ENCODE measurements at places on chromosomes 7 and 10. TPM values are rescaled to one million over a fixed set of nuclear protein-coding genes. Genes with fewer than 3 reads are reported as not detected.

- no peaks in the 10 kb centered on the region for H3K4me1 ChIP-seq
- H3K4me3 ChIP-seq, result no peak overlapping the region
- no peak overlapping the region for H3K27ac ChIP-seq
- no peaks in the 10 kb centered on the region for H3K36me3 ChIP-seq
Measured at GRCh38 chr7:111168182-111168581, 77.3 kb downstream of the LRRN3 start.

DNA sequence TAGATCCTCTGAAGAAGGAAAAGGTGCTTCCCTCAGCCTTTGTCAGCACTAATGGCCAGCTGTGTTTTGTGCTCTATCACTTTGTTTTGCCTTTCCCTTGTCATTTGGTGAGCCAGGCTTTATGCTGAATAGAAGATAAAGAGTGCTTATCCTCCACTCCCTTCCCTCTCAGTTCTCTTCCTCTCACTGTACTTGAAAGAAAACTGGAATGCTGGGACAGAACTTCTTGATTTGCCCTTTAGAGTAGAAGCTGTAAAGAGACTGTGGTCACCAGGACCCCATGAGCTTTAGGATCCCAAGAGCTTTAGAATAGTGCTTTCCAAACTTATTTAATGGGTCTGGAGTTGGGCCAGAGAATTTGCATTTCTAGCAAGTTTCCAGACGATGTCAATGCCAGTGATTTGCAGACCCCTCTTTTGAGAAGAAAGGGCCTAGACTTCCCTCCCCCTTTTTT is 81.4 kb downstream of the LRRC4 start:
- no peak overlapping the region for H3K4me3 ChIP-seq
- H3K27me3 ChIP-seq, result no peaks in the 10 kb centered on the region
- no peak overlapping the region for H3K27ac ChIP-seq
- H3K4me1 ChIP-seq, result peaks cover 3% of the 10 kb centered on the region
- DNase-seq, result no peak
- peaks cover 12% of the 10 kb centered on the region for H3K36me3 ChIP-seq

DNA sequence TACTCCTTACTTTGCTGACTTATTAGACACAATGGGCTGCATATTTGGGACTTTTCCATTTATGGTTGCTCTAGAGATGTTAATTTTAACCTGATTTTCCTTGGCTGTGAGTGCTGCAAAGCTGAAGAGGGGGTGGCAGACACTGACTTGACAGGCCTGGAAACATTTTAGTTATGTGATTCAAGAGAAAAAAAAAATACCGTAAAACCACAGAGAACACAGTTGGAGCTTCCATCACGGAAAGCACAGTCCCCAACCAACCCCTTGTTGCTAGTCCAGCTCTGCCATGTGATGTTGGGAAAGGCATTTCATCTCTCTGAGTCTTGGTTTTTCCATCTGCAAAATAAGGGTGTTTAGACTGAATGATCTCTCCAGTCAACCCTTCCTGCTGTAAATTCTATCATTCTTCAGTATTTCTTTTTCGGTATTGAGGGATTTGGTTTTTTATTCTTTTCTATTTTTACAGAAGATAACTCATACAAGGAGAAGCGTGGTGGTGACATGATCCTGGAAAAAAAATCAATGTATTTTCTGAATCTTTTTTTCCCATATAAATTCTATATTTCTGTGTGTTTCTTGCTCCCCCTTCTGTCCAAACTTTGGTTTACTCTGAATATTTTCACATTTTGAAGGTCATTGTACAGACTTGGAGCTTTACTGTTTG is 246.1 kb downstream of the REEP3 start:
- no peak overlapping the region for H3K4me3 ChIP-seq
- DNase-seq, result no peak
- H3K36me3 ChIP-seq, result no peaks in the 10 kb centered on the region
- H3K27me3 ChIP-seq, result peaks cover 11% of the 10 kb centered on the region
- H3K4me1 ChIP-seq, result no peaks in the 10 kb centered on the region
- no peak overlapping the region for H3K27ac ChIP-seq

GRCh38 chr10:130623680-130624267 is 487.6 kb downstream of the GLRX3 start:
- H3K27ac ChIP-seq, result no peak overlapping the region
- H3K4me3 ChIP-seq, result no peak overlapping the region
- DNase-seq, result no peak
- H3K4me1 ChIP-seq, result no peaks in the 10 kb centered on the region
- peaks cover 13% of the 10 kb centered on the region for H3K27me3 ChIP-seq

- peak; percentile 23 for DNase-seq
- no peak within 1 kb of the TSS for H3K27ac ChIP-seq
- H3K27me3 ChIP-seq, result peaks cover 41% of the 10 kb centered on the region
- H3K4me3 ChIP-seq, result peak within 1 kb of the TSS; percentile 59
Measured at GRCh38 chr10:132186488-132187429, at the start of gene DPYSL4. Gene DPYSL4 (plus strand): TSS chr10:132186948. CDS start chr10:132187064, 116 bp downstream.

- H3K27me3 ChIP-seq, result no peaks in the 10 kb centered on the region
- H3K4me1 ChIP-seq, result no peaks in the 10 kb centered on the region
- H3K4me3 ChIP-seq, result no peak overlapping the region
- no peaks in the 10 kb centered on the region for H3K36me3 ChIP-seq
- no peak for DNase-seq
- no peak overlapping the region for H3K27ac ChIP-seq
Measured at GRCh38 chr10:115974816-115975430, 298.1 kb downstream of the GFRA1 start.

- H3K4me3 ChIP-seq, result no peak overlapping the region
- no peak overlapping the region for H3K27ac ChIP-seq
- H3K4me1 ChIP-seq, result no peaks in the 10 kb centered on the region
- DNase-seq, result no peak
Measured at GRCh38 chr7:5441840-5442503, 18.3 kb upstream of the TNRC18 start.

GRCh38 chr10:119190353-119190752 is 11.7 kb upstream of the PRDX3 start:
- no peaks in the 10 kb centered on the region for H3K27me3 ChIP-seq
- peaks cover 21% of the 10 kb centered on the region for H3K4me1 ChIP-seq
- no peaks in the 10 kb centered on the region for H3K36me3 ChIP-seq
- H3K27ac ChIP-seq, result no peak overlapping the region

DNA sequence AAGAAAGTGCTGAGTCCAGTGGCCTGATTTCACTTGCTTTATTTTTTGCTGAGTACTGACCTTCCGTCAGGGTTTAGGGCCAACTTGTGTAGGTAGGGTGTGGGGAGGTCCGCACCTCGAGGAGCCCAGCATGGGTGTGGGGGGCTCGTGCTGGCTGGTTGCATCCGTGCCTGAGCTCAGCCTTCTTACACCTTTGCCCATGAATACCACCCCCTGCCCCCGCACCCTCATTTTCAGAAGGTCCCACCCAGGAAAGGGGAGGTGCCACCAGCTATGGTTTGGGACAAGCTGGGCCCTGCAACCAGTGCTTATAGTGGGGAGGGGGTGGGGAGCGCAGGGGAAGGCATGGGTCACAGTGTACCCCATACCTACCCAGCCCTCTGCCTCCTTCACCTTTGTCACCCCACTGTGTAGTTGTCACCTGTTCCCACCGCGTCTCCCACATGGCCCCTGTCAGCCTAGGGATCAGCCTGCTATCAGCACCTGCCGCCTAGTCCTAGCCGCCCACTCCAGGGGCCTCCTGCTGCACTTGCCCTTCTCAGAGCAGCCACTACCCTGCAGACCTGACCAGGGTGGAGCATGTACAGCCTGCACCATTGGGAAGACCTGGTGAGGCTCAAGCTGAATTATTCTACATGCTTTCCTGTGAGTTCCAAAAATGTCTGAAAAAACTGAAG is 146.2 kb upstream of the RET start:
- H3K36me3 ChIP-seq, result no peaks in the 10 kb centered on the region
- peaks cover 10% of the 10 kb centered on the region for H3K27me3 ChIP-seq
- H3K4me1 ChIP-seq, result peaks cover 10% of the 10 kb centered on the region
- no peak overlapping the region for H3K27ac ChIP-seq

- peaks cover 3% of the 10 kb centered on the region for H3K27me3 ChIP-seq
- DNase-seq, result no peak
- no peaks in the 10 kb centered on the region for H3K4me1 ChIP-seq
- no peaks in the 10 kb centered on the region for H3K36me3 ChIP-seq
- H3K27ac ChIP-seq, result no peak overlapping the region
Measured at GRCh38 chr10:90917238-90917967, 3.5 kb downstream of the ANKRD1 start.

- no peak for DNase-seq
- H3K27me3 ChIP-seq, result no peaks in the 10 kb centered on the region
- no peak overlapping the region for H3K4me3 ChIP-seq
- no peaks in the 10 kb centered on the region for H3K4me1 ChIP-seq
- H3K27ac ChIP-seq, result no peak overlapping the region
Measured at GRCh38 chr7:119996634-119997033, 276.3 kb upstream of the KCND2 start.

The ASAH2 gene
- 6.6 TPM for total RNA-seq

The CHAT gene
- total RNA-seq, result not detected

The RBP4 gene
- total RNA-seq, result not detected

The HMX3 gene
- 0.19 TPM for total RNA-seq

The UCN3 gene
- not detected for total RNA-seq

The PRPS1L1 gene
- total RNA-seq, result not detected

Measured in activated naive CD8-positive, alpha-beta T cell treated with anti-CD3 and anti-CD28 coated beads for 36 hours (primary cell).